D721Med (cell line): ENCODE measurements at places on chromosomes 1 and 21.

DNA sequence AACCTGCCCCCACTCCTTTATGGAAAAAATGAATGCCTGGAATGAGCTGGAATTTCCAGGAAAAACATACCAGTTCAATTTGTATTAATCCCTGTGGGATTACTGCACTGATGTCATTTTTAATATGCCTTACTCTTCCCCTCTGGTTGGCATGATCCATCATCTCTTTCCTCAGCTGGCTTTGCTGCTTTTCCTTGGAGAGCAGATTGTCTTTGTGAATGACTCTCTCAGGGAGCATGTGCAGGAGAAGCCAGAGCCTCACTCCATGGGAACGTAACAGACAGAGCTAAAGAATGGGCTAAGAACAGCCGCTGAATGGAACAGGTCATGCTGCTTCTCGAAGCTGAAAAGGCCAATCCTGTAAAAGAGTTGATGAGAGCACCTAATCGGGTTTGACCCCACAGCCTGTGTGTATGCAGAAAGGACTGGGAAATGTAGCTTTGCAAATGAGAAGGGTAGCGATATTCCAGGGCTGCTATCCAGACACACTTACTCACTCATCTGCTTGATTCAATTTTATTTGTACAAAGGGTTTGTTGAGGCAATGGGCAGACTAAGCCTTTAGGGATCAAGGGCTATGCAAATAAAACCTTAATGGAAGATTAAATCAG is 20.7 kb downstream of the PHC2 start:
- no peak for DNase-seq

DNA sequence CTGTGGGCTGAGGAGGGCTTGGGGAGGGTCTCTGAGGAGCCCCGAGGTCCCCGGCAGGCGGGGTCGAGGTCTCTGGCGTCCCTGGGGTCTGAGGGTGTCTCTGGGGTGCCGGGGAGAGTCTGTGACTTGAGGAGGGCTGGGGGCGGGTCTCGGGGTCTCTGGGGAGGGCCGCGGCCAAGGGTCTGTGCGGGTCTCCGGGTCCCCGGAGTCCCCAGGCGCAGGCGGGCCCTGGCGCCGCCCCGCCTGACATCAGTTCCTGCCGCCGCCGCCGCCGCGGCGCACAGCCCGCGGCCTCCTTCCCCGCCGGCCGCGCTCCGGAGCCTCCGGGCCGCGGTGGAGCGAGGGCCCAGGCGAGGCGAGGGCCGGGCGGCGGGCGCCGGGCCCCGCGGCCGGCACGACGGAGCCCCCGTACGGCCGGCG is at the start of gene PLEKHM2:
TSS of gene PLEKHM2 (plus strand) at position 279 of the 420 bp plus-strand sequence. CDS start 239 bp downstream, outside the sequence.
- no peak for DNase-seq

- no peak for DNase-seq
Observed at GRCh38 chr1:117209094-117209493, 1.6 kb downstream of the VTCN1 start.

DNA sequence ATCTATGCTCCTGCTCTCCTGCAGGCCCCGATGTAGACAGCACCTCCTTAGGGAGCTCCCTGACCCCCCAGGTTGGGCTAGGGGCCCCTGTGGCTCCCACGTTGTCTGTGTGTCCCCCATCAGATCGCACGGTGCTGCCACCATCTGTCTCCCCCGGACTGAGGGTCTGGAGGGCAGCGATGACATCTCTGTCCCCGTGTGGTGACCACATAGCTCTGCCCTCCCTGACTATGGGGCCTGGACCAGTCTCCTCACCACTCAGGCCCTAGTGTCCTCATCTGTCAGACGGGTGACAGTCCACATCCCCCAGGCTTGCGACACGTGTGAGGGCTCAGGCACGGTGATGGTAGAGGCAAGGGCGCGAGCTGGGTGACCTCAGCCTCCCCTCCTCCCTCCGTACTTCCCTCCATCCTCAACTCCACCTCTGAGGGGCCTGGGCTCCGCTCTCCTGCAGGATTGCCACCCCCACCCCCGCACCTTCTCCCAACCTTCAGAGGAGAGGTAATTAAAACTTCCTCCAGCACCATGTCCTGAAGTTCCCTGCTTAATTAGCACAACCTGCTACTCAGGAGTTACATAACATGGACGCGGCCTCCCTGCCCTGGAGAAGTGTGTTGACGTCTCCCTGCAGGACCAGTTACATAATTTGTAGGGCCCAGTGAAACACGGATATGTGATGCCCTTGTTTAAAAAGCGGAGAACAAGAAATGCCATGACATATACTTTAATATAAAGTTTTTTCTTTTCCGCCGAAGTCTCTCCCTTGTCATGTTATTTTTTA is 288.2 kb downstream of the PTPRU start:
- no peak for DNase-seq

DNA sequence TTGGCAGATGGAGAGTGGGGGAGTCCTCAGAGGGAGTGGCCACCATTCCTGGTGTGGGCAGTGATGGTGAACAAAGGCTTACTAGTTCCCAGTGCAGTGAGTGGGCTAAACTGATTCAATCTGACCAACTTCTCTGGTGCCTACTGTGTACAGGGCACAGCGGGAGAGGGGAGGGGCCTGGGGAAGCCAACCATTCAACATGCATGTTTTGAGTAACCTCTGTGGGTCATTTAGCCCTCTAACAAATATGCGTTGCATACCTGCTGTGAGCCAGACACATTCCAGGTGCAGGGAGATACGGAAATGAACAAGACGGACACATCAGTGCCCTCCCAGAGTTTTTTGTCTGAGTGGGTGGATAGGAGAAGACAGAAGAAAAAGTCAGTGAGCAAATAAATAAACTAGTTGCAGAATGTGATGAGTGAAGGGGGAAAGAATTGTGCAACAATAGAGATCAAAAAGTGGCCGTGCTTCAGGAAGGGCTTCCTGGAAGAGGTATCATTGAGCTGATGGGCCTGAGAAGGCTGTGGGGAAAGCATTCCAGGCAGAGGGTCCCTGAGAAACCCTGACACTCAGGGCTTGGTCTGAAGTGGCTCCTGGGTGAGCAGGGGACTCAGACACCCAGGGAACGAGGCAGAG is 78.8 kb downstream of the EPHB2 start:
- DNase-seq = no peak

DNA sequence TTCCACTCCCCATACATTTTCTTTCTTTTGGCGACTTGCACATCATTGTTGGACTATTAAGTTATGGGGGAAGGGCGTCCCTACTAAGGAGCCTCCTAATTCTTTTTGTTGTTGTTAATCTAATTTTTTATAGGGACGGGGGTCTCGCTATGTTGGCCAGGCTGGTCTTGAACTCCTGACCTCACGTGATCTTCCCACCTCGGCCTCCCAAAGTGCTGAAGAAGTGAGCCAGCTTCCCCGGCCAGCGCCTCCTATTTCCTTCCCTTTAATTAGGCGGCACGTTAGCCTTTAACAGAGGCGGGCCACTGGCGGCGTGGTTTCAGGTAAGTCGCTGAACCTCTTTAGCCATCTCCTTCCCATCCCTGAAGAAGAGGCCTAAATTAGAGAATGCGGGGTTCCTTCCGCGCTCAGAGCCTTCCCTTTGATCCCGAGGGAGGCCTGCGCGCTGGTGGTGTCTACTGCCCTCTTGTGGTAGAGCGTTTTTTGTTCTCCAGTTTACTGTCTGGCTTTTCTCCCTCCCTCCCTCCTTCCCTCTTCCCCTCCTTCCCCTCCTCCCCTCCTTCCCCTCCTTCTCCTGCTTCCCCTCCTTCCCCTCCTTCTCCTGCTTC is 38.1 kb downstream of the TNFRSF9 start:
- peak; percentile 20 for DNase-seq

DNA sequence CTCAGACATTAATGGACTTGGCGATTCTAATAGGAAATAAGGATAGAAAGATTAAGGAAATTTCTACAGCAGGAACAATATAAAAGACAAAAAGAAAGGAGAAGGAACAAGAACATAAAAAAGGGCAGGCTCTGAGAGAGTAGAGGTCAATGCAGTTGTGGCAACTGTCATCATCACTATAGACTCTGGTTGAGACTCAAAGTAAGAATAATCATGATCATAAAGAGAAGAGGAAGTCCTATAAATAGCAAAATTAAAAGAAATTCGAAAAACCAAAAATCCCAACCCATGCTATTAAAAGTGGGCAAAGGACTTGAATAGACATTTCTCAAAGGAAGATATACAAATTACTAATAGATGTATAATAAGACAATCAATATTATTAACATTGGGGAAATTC is 14.4 kb upstream of the XCL1 start:
- no peak for DNase-seq
